ENCODE measurements at places on chromosomes 2 and 18.
A peak's percentile ranks its signal among the peaks of the same experiment; 100 is the strongest.

GRCh38 chr2:10502803-10503107, 54.6 kb upstream of the ODC1 start:
- DNase-seq = no peak

DNA sequence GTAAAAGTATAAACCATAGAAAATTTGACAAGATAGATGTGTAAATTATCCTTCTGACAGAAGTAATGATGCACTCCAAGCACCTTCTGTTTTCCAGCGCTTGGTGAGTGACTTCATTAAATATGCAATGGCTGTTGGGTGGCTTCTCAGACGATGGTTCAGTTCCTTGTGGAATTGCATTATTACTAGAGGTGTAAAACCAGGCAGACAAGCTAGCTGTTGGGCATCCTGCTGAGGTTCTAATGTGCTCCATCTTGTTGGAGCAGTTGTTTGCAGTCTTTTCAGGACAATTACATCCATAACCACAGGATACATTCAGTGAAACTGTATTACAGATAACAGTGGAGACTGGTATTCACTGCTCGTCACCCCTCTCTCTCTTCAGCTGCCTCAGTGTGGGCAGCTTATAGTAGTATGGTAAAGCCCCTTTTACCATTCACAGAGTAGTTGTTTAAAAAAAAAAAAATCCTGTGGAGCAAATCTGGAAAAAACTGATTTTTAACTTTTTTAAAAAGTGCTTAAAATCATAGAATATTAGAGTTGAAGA, 143.5 kb downstream of the AGPS start:
- DNase-seq = no peak

DNA sequence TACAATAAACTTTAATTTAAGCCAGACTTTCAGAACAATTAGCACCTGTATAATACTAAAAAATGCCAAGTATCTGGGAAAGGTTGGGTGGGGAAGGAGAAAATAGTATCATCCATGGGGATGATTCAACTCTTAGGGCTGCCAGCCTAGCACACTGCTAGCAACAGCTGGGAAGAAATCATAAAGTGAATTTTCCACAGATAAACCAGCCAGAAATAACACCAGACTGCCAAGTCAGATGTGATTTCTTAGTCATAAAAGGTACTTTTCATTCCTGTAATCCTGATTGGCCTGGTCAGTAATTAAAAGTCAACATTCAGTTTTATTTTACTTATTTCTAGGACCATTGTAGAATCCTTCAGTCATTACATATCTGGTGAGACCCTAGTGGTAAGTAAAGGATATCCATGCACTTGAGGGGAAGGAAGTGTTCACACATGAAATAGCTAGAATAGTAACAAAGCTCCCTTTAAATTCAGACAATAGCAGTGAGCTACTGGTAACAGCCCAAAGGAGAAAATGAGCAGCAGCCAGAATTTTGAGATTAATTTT, 59.4 kb downstream of the LIMS1 start:
- DNase-seq = no peak

GRCh38 chr2:86036669-86037138, 69.0 kb downstream of the POLR1A start:
- DNase-seq = no peak

- DNase-seq = no peak
These were observed 25.4 kb downstream of the ASXL3 start for GRCh38 chr18:33603454-33603853.

- no peak for DNase-seq
These were observed 77.5 kb downstream of the EIF2AK3 start for GRCh38 chr2:88549616-88550292.

- no peak for DNase-seq
These were observed 7.5 kb upstream of the PTPN2 start for GRCh38 chr18:12891561-12891960.

- no peak for DNase-seq
These were observed 16.0 kb downstream of the ARID5A start for GRCh38 chr2:96552315-96553175.

DNA sequence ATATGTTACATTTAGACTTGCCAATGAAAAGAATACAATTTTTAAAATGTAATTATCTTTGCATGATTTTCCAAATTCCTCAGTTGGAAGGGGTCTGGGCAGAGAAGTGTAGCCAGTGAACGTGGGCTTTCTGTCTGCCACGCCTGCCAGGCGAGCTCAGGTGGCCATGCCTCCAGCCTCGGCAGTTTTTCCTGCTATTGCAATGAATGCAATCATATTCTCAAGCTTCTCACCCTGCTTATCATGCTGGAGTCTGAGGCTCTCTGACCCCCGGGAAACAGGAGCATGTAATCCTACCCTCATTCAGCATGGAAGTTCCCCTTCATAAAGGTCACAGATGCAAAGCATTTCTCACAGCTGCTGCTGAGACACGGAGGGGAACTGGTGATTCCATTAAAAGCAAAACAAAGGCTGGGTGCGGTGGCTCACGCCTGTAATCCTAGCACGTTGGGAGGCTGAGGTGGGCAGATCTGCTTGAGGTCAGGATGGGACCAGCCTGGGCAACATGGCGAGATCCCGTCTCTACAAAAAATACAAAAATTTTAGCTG, 154.8 kb downstream of the MBP start:
- no peak for DNase-seq

- DNase-seq = no peak
These were observed 13.1 kb downstream of the PID1 start for GRCh38 chr2:229257985-229258384.

GRCh38 chr2:216110620-216111019, 1.5 kb downstream of the XRCC5 start:
- DNase-seq = no peak

DNA sequence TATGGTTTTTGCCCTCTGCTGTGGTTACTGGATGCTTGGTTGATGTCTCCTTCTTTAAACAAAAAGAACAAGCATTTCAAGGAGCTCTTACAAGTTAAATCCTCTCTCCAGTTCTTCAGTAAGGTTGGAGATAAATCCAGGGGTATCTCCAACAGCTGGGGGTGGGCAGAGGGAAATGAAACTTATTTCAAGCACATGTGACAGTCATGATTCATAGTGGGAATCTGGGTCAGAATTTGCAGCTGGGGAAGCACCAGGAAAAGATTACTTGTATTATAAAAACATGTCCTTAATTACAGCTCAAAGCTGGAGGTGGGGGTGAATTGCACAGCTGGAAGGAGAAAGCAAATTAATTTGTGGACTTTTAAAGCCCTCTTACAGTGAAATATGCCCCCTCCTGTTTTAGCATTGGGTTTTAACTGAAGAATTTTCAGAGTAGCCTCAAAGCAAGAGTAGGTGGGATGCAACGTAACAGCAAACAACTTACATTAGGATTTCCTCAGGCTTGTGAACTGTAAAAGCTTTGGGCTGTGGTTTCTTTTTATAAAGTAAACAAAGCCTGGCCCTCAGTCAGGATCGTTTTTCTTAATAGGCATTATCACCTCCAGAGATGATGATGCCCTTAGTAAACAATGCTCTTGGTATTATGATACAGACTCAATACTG, 596.4 kb downstream of the NYAP2 start:
- no peak for DNase-seq

DNA sequence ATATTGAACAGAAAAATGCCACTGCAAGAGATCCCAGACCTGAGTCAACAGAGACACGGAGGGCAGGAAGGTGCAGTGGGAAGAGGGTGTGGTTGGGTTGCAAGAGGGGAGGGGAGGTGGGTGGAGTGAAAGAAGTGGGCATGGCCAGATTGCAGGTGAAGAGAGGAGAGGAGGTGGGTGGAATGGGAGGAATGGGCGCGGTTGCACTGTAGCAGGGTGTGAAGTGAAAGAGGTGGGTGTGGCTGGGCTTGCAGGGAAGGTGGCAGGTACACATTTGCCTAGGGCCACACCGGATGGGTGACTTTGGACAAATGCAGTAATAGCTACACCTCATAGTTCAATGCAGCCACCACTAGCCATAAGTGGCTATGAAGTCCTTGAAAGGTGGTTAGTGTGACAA, 71.1 kb downstream of the DOCK10 start:
- no peak for DNase-seq

- no peak for DNase-seq
These were observed 800.8 kb upstream of the GYPC start for GRCh38 chr2:125855204-125855603.

DNA sequence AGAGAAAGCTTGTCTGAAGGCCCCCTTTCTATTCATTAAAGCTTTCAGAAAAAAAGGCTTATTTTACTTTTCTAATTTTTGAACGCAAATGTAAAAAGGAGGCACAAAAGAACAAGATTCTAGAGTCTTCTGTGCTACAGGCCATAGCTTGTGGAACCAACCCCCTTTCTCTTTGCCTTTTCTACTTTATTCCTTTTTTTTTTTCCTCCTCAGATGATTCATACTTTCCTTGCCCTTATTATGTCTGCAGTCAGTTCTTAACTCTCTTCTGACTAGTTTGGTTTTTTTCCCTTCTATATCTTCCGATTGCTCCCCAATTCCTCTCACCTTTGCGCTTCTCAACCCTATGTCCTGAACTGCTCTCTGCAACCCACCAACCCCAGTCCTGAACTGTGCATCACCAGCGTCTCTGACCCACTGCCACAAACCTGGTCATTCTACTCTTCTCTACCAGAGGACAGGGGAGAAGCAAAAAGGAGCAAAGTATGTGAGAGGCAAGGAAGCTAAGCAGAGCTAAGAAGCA, 56.9 kb upstream of the WIPF1 start:
- DNase-seq = no peak

DNA sequence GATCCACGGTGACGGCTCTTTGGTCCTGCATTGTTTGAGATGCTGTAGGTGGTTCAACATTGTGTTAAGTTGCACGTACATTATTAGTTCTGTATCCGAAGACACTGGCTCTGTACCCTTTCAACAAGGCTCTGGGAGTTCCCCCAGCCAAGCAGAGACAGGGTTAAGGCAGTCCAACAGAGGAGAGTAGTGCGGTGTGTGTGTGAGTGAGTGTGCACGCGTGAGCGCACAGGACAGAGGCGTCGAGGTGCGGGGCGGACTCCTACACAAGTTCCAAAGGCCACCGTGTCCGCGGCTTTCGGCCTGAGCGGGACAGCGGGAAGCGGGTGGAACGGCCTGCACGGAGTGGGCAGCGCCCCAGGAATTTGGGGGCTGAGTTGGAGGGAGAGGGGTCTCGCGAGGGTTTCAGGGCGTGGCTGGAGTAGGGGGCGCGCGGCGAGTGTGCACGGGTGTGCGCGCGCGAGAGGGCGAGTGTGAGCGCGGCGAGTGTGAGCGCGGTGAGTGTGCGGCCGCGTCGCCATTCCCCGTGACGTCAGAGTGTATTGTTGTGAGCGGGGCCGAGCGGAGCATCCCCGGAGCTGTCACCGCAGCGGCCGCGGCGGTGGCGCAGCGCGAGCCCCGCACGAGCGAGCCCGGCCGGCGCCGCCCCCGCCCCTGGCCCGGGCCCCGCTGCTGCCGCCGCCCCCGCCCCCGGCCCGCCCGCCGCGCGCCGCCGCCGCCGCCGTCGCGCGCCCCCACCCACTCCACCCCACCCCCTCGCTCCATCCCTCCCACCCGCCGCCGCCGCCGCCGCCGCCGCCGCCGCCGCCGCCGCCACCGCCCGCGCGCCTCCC, at the start of gene ASXL3:
TSS of gene ASXL3 (plus strand) at position 535 of the 833 bp plus-strand sequence. CDS start 413 bp downstream, outside the sequence.
- DNase-seq = no peak

GRCh38 chr2:181438261-181438660, 18.9 kb upstream of the ITGA4 start:
- peak; percentile 41 for DNase-seq

- DNase-seq = no peak
These were observed 31.0 kb downstream of the RALB start for GRCh38 chr2:120283649-120284048.

GRCh38 chr2:231160701-231161100, 35.9 kb upstream of the HTR2B start:
- no peak for DNase-seq

GRCh38 chr18:48159816-48160215, 229.4 kb upstream of the SMAD2 start:
- DNase-seq = no peak

GRCh38 chr2:63856303-63856603, 14.6 kb downstream of the UGP2 start:
- peak; percentile 58 for DNase-seq

Data from activated CD4-positive, alpha-beta T cell treated with anti-CD3 and anti-CD28 coated beads for 4 hours (primary cell).